ENCODE measurements at places on chromosomes 11 and 22.

DNA sequence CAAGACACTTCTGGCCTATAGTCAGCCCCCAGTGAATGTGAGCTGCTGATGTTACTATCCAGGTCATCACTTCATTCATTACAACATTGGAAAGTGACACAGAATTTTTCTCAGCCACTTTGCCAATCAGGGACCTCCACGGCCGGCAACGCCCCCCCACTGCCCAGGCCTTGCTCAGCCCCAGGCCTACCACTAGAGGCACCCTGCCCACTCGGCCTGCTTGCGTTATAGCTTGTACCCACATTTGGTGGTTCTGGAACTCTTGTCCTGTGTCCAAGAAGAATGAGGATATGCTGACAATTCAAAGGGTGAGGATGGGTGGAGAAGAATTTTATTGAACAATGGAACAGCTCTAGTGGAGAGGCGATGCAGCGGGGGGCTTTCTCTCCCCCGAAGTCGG lies 96.2 kb downstream of the TSPAN18 start:
- no peak for DNase-seq

GRCh38 chr22:47389201-47389600 lies 626.8 kb downstream of the TBC1D22A start:
- DNase-seq: no peak

DNA sequence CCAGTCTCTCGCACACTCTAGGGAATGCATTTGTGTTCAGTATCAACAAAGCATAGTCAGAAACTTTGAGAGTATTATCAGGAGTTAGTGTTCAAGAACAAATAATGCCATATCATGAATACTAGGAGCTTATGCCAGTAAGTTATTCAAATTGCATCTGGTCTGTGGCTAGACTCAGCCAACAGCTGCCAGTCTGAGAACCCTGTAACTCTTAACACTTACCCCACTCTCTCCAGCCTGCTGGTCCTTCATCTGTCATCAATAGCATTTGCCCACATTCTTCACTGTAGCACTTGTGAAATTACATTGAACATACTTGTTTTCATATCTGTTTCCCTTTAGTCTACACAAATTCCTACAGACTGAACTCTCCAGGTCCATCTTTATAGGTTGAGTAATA lies 1157.5 kb upstream of the RAG2 start:
- no peak for DNase-seq

DNA sequence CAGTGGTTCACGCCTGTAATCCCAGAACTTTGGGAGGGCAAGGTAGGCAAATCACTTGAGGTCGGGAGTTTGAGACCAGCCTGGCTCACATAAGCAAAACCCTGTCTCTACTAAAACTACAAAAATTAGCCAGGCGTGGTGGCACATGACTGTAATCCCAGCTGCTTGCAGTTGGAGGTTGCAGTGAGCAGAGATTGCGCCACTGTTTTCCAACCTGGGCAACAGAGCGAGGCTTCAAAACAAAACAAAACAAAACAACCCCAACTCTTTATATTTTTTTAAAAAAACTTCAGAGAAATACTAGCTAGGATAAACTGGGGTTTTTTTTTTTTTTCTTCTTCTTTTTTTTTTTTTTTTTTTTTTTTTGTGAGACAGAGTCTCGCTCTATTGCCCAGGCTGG lies 31.8 kb upstream of the RAPSN start:
- DNase-seq: peak; percentile 67

DNA sequence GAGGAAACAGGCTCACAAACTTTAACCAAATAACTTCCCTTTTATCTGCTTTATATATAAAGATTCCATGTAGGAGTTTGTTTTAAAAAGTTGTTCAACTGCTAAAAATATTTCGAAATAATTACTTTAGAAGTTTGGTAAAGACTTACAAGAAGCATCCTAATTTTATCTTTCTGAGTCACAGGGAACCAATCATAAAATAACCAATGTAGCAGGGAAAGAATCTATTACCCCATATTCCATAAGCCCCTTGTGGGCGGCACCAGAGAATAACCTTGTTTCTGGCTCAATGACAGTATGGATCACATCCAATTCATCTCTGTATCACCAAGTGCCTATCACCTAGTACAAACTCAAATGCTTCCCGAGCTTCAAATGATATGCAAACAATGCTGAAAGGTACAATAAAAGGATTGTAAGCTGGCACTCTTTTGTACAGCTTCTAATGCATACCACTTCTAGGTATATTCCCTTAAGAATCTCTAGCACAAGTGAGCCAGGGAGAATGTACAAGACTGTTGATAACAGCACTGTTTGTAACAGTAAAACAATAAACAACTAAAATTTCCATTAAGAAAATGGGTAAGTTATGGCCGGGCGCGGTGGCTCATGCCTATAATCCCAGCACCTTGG lies 158.4 kb downstream of the ATG16L2 start:
- DNase-seq: no peak

DNA sequence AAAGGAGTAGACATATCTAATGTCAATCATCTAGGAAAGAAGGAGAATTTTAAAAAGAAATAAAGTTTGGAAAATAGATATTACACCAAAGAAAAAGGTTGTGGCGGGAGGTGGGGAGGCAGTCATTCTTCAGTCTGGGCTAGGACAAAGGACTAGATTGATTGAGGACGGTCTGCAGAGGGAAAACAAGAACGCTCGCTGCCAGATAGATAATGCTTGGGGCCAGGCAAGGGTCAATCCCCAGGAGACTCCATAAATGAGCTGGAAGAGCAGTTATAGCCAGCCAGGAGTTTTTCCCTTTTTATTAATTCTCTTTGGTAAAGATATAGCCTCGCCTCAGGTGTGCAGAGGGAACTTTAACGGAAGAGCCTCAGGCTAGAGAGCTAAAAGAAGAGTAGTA lies 6.3 kb downstream of the TRPC6 start:
- DNase-seq: no peak

DNA sequence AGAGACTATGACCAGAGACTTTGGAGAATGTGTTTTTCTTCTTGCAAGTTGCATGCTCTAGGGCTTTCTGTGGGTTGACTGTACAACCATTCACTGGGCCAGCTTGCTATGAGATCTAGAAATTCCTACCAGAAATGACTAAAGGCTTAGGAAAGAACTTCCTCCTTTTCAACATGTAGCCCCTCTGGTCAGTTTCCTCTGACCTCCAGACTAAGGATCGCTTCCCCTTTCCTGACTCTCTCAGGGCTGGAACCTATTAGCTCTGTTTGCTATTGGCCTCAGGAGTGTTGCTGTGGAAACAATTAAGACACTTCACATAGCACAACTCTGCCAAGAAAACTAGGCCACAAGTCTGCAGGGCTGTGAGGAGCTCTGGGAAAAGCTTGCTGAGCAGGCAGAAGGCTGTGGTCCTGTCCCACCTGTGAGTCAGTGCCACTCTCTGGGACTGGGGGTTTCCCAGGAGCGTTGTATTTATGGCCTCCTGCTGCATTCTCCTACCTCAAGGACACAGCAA lies 10.7 kb downstream of the CRY2 start:
- peak; percentile 99 for DNase-seq

- DNase-seq: no peak
Measured at GRCh38 chr11:126951465-126951864, 49.1 kb downstream of the KIRREL3 start.

- no peak for DNase-seq
Measured at GRCh38 chr22:31848411-31848810, 94.6 kb downstream of the DEPDC5 start.

- no peak for DNase-seq
Measured at GRCh38 chr11:43962383-43963278, 20.2 kb downstream of the C11orf96 start.

DNA sequence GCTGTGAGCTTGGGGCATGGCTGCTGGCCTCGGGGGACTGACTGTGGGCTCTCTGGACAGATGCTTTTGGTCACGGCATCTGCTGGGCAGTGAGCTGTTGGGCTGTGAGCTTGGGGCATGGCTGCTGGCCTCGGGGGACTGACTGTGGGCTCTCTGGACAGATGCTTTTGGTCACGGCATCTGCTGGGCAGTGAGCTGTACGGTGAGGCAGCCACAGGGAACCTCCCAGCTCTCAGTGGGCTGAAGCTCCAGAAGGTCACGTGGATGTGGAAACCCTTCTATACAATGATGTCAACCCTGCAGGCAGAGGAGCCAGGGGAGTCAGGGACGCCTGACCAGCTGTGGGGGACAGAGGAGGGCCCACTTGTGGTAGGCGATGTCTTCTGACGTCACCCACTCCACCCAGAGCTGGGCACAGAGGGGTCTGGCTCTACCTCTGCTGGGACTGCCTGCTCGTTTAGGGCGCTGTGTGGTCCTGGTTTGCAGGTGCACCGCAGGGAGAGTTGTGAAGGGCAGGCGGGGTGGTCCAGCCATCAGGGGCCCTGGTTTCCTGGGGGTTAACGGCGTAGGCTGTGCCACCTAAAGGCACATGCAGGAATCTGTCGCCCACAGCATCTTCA lies 1331.3 kb downstream of the BRD1 start:
- no peak for DNase-seq

DNA sequence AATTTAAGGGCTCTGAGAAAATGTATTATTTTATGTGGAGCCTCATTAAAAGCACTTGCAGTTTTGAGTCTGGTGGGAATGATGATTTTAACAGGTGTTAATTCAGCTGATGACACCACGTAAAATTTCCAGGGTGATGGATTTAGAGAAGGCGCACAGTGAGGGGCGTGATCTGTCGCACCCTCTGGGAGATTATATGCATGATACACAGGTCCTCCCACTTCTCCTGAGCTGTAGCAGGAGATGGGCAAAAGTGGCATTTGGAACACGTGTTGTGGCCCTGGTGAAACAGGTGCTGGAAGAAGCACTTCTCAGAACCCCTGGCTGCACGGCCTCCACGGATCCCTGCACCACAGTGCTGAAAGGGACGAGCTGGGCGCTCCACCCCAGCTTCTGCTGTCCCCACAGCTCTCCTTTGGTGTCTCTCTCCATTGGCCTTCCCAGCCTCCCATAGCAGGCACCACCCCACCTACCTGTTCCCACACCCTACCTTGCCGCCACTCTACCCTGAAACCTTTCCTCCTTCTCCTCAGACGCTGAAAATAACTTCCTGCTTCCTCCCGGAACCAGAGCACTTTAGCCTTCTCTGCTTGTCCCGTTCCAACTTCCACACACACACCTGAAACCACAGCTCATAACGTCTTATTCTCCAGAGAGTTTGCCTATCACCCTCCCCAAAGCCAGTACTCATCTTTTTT lies 6.9 kb upstream of the SORL1 start:
- DNase-seq: no peak

DNA sequence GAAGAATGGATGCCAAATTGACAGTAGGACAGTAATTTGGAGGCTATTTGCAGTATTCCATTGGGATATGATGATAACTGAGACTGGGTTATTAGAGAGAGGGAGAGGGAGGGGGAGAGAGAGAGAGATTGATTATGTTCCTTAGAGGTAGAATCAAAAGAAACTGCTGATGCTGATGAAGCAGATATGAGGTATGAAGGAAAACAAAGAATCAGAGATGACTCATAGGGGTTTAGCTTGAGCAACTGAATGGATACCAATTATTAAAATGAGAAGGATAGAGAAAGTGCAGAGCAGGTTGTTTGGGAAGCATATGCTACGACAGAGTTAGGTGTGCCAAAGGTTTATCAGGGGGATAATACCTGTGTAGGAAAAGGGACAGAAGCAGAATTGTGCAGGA lies 12.8 kb upstream of the NUCB2 start:
- DNase-seq: peak; percentile 58

DNA sequence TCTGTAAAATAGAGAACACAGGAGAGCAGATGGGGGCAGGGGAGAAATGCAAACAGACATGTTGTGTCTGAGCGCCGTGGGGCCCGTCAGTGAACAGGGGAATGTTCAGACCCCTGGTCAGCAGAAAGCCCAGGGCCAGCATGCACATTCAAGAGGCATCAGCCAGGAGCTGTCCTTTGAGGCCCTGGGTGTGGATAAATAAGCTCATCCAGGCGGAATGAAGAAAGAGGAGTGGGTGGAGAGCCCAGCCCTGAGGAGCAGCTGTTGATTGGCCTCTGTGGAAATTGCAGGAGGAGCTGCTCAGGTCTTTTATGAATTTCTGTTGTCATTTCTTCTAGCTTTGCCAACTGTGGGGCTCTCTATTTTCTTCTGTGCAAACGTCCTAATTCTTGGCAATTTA lies 49.7 kb upstream of the CECR2 start:
- DNase-seq: no peak

GRCh38 chr11:44950031-44950624 lies 555 bp downstream of the TP53I11 start:
- DNase-seq: no peak

GRCh38 chr11:112161012-112161411 lies 2.9 kb downstream of the IL18 start:
- DNase-seq: peak; percentile 47

DNA sequence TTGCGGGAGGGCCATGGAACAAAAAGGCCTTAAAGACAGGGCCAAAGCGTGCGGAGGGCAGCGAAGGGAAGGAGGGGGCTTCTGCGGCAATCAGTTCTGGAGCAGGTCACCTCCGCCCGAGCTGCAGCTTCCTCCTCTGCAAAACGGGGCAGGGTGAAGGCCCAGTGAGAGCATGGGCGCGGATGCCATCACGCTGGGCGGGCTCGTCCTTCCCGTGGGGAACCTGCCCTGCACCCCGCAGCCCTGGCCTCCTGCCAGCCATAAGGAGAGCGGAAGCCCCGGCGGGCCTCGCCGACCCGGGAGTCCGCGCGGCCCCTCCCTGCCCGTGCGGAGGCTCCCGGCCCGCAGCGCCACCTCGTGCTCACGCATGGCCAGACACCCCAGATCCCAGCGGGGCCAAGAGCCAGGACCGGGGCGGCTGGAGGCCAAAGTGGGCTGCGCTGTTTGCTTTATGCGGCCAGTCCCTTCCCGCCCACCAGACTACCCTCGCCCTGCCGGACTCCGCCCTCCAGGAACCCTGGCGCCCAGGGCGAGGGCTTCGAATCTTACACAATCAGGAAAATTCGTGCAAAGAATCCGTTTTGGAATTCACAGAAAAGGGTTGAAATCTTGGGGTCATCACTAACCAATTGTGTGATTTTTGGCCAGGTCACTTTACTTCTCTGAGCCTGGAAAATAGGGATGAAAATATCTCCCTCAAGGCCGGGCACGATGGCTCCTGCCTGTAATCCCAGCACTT lies 16.1 kb downstream of the TSKU start:
- DNase-seq: no peak

DNA sequence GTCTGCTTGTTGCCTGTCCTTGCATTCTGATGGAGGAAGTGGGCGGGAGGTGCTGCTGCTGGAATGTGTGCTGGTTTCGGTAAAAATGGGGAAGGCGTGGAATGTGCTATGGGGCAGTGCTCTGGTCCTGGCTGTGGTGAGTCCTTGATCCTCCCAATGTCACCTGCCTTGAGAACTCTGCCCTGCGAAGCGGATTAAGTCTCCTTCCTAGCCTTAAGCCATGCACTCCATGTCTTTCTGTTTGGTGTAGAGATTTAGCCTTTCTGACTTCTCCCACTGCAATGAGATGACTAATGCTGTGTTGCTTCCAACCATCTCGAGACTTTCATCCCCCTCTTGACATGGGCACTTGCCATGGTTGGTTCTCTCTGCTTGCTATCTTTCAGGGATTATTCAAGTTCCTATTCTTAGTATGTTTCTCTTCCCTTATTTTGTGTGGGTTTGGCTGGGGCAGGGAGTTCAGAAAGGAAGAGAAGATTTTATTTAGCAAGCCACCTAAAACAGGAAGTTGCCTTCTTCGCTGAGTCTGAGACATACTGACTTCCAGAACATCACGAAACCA lies 687.9 kb downstream of the NTM start:
- DNase-seq: peak; percentile 15
